ENCODE measurements at places on chromosomes 2 and 18. TPM values are rescaled to one million over a fixed set of nuclear protein-coding genes. Genes with fewer than 3 reads are reported as not detected.

Gene LYG2
- not detected for total RNA-seq

Gene ZNF385B
- total RNA-seq, result not detected

Gene C2orf15
- 2.3 TPM for total RNA-seq

Gene SRD5A2
- total RNA-seq, result not detected

Gene COL4A3
- total RNA-seq, result not detected

Gene PKDCC
- total RNA-seq, result not detected

Gene POLE4
- total RNA-seq, result 35.3 TPM

Gene LYG1
- total RNA-seq, result 0.23 TPM

Gene TEKT4
- not detected for total RNA-seq

Gene VIT
- 0.27 TPM for total RNA-seq

Gene CRACDL
- total RNA-seq, result 0.80 TPM

Gene AFTPH
- 23.2 TPM for total RNA-seq

Gene ICA1L
- total RNA-seq, result 0.42 TPM

Gene ASPRV1
- 0.62 TPM for total RNA-seq

Gene IL36G
- total RNA-seq, result 5.0 TPM

Gene TUBA3D
- not detected for total RNA-seq

Gene CRYBA2
- total RNA-seq, result not detected

Gene NCKAP5
- 1.3 TPM for total RNA-seq

Gene TOGARAM2
- not detected for total RNA-seq

Gene SKOR2
- total RNA-seq, result not detected

Gene DLGAP1
- not detected for total RNA-seq

Gene PIEZO2
- total RNA-seq, result not detected

Gene CEBPZ
- total RNA-seq, result 55.4 TPM

Gene ZNF396
- 0.08 TPM for total RNA-seq

All from hair follicular keratinocyte (primary cell).